ENCODE measurements at places on chromosomes 3 and 15.

DNA sequence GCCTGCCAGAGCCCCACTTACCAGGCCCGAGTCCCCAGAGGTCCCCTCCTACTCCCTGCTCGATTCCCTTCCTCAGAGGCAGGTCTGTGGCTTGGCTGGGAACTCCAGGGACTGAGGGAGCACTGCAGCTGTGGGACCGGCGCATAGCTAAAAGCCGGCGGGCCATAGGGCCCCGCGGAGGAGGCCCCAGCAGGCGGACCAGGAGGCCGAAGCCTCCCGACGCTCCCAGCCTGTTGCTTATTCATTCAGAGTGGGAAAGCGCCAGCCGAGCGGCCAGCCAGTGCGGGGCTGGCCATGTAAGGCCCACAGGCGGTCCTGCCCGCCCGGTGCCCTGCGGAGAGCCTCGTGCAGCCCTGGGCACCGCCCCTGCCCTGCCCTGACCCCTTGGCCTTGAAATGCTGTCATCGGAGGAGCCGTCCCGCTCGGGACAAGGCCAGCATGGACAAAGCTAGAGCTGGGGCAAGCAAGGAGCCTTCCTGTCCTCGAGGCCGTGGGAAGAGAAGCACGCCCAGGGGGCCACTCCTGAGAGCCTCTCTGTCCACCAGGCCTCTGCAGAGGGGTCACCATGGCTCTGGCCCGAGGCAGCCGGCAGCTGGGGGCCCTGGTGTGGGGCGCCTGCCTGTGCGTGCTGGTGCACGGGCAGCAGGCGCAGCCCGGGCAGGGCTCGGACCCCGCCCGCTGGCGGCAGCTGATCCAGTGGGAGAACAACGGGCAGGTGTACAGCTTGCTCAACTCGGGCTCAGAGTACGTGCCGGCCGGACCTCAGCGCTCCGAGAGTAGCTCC lies at the start of gene LOXL1:
LOXL1 (plus strand) TSS at position 244 of the 784 bp plus-strand sequence; CDS start at position 566, 322 bp downstream.
- DNase-seq, result no peak

DNA sequence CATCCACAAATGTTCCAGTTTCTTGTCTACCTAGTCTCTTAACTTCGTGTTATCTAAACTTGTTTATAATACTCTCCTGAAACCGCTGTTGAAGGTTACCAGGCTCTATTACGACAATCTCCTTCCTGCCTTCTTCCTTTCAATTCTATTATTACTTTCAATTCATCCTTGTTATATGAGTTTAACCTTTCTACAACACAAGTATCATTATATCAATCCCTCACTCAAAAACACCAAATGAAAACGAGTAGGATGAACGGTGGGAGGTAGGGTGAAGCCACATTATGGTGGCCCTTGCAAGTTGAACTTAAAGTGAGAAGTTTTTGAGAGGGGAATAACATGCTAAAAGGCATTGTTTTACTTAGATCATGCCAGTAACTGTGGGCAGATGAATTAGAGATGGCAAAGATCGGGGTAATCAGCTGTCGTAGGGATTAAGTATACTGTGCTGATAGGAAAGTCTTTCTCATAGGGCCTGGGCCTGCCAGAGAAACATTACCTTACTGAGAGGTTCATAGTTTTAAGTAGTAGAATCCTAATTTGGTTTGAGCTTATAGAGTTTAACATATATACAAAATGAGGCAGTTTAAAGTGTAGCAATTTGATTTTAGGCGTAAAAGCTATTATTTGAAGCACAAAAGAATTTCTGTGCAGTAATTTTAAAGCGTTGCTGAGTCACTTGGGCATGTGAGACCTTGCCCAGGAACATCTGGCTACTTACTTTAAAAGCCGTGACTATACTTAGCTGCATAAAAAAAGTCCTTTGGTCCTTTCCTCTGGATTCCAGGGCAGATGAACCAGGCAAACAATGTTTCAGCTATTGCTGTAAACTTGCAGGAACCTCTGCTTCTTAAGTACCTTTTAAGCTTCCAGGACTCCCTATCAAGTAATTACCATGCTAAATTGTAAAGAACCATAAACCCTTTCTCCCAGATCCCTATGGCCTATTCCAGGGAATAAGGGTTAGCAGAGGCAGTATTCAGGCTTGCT lies 3.3 kb upstream of the CEP97 start:
- DNase-seq, result no peak

- DNase-seq, result no peak
These were observed 215.2 kb upstream of the ADAMTS9 start for GRCh38 chr3:64903006-64903405.

DNA sequence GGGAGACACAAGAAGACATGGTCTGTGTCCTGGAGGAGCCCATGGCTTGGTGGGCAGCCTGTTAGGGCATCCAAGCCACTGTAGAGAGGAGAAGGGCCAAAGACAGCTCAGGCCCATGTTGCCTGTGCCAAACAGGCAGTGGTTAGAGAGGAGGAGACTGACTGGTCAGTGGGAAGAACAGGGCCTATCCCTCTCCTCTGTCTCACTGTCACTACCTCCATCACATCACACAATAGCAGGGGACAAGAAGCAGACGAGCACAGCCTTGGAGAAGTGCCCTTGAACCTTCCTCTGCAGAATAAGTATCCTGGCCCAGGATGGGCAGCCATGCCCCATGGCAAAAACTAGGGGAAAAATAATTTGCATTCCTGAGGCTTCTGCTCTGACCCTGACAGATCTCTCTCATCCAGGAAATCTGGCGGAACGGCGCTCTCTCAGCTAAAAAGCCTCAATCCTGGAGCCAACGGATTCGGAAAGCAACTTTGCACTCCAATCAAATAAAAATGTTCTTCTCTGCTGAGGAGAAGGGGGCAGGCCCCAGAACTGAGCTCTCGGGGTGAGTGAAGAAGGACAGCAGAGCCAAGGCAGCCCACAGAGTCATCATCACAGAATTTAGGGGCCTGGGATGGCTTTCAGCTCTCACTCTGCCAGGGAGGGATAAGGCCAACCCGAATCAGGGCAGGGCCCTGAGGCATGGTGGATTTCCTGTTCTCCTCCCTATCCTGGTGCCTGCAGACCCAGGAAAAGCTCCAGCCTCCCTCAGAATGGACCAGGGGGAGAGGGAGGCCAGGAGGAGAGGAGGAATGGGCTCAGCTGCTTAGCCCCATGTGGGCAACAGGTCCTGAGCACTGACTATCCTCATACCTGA lies 1.6 kb downstream of the SHF start:
- no peak for DNase-seq

DNA sequence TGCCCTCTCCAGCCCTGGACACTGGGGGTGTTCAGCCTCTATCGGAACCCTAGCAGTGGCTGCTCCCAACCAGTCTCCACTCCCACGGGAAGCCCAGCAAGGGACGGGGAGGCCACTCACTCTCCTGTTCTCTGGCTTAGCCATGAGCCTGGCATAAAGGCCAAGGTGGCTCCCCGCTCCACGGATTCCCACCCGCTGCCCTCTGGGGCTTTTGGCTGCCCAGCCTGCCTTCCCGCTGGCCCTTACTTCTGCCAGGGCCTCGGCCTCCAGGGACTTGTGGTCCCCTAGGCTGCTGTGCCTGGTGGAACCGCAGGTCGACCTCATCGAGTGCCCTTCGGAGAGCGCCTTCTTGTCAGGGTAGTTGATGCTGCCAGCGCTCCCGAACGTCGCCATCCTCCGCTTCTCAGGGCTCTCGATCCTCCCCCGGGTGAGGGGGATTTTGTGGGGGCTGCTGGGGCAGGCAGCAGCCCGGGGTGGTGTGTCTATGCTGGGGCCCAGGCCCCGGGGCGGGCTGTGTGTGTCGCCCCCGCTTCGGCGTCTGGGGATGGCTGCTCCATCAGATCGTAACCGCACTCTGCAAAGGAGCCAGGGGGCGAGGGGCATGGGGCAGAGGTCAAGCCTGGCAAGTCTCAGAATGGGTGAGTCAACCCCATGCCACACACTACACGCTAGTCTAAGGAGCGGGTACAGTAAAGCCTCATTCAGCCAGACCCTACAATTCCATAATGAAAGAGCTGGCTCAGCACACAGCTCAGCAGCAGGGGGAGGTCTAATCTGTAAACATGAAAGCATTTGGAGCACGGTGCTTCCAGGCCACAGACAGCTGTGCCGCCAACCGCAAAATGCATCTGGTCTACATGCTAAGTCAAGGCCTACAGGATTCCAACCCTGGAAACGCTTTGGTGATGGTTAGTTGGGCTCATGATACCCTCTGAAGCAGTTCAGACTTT lies 27.3 kb upstream of the RAD18 start:
- DNase-seq, result no peak

DNA sequence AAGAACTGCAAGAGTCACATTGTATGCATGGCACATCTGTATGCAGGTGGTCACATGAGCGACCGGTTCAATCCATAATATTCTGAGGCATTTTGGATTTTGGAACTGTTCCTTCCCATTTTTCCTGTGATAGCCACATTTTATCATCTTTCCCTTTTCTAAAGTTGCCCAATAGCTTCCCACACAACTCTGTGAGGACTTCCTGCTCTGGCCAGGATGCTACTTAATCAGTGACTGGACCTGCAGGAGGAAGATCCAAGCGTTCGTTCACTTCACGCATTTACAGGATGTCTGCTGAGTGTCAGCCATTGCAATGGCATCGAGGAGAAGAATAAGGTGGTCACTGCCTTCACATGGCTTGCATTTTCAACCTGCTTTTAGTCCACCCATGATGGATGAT lies 9.8 kb downstream of the KLHL6 start:
- no peak for DNase-seq

- DNase-seq, result no peak
These were observed 171.4 kb downstream of the GREM1 start for GRCh38 chr15:32889214-32889613.

- no peak for DNase-seq
These were observed 1003.9 kb upstream of the CFAP20DC start for GRCh38 chr3:60053526-60054265.

GRCh38 chr3:66344391-66344811 lies 123.6 kb downstream of the SLC25A26 start:
- no peak for DNase-seq

GRCh38 chr3:123129092-123129491 lies 62.3 kb downstream of the PDIA5 start:
- DNase-seq, result no peak

DNA sequence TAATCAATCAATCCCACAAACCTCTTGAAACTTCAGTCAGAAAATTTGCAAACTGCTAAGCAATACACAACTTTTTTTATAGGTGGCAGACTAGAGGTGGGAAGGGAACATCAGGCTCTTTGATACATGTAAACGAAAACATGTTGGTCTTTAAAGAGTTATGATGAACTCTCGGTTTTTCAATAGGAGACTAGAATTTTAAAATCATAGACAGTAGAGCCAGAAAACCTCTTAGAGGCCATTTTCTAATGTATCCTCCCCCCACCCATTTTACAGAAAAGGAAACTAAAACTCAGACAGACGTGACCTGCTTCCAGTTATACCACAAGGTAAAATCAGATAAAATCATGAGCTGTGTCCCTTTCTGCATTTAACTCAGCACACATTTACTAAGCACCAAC lies 179.1 kb upstream of the LPP start:
- no peak for DNase-seq

GRCh38 chr3:46986055-46986730 lies 6.7 kb downstream of the NBEAL2 start:
- no peak for DNase-seq

GRCh38 chr3:194158942-194159439 lies 23.0 kb downstream of the HES1 start:
- DNase-seq, result no peak

- no peak for DNase-seq
These were observed 26.8 kb downstream of the CMC1 start for GRCh38 chr3:28267984-28268849.

GRCh38 chr3:101128786-101129185 lies 135.6 kb upstream of the ABI3BP start:
- no peak for DNase-seq

- DNase-seq, result no peak
These were observed 52.2 kb downstream of the TP53BP1 start for GRCh38 chr15:43440721-43441281.

- no peak for DNase-seq
These were observed 98.2 kb downstream of the ZNF609 start for GRCh38 chr15:64558460-64559179.

GRCh38 chr3:195197765-195198425 lies 73.1 kb downstream of the XXYLT1 start:
- DNase-seq, result no peak

GRCh38 chr3:105842943-105843342 lies 25.9 kb downstream of the CBLB start:
- DNase-seq, result no peak

DNA sequence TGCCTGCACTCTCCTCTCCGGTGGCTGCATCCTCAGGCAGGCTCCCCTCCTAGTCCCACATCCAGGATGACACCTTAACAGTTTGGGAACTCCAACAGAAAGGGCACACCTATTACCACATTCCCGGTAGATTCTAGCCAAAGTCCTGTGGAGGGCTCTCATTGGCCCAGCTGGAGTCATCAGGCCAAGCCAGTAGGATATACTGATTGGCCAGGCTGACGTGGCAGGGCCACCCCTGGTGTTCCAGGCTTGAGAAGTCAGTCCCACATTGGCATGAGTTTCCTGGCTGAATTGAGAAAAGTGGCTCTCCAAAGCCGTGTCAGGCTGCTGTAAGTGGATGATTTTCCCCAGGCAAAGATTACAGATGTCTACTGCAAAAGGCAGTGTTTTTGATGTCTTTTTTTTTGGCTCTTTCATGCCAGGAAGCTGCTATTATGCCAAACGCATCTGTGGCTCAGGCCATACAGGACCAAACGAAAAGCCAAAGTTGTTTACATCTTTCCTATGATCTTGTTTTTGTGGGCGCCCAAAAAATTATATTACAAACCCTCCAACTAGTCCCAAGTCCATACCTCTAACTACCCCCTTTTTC lies 6.6 kb upstream of the BLM start:
- DNase-seq, result no peak

- DNase-seq, result no peak
These were observed 56.0 kb upstream of the KCNMB2 start for GRCh38 chr3:178480274-178480673.

GRCh38 chr15:84883916-84884781 lies at the start of gene SLC28A1:
Gene SLC28A1, plus strand, starts transcription at chr15:84884662. Its CDS starts 3,099 bp downstream, at chr15:84887761.
- no peak for DNase-seq

DNA sequence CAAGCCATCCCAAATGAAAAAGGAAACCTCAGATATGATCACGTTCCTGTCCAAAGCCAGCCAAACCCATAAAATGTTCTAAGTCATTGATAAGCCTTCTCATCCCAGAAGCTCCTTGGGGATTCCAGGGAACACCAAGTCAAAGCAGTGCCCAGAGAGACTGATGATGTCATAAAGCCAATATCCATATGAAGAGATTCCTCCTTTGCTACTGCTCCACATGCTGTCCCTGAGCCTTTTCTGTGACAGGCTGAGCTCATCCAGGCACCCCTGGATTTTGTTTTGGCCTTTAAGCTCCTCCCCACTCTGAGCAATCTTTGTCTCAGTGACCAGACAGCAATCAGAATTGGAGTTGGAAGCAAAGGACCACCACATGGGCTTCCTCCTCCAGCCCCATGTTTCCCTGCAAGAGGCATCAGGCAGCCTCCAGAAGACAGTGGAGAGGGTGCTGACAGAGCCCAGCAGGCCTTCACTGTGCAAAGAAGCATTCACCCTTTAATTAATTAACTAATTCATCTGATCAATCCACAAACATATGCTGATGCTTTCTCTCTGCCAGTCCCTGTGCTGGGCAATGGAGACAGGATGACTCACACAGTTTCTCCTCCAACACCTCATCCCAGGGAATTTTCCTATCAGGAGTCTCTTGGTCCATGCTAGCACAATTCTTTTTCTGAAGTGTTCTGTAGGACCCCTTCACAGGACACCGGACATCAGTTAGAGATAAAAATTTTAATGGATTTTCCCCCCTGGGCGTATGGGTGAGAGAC lies 25.0 kb downstream of the MEX3B start:
- no peak for DNase-seq

- DNase-seq, result no peak
These were observed 296.0 kb upstream of the ADAMTS9 start for GRCh38 chr3:64983583-64984359.

GRCh38 chr3:160996811-160997210 lies 108.3 kb downstream of the B3GALNT1 start:
- DNase-seq, result no peak

Measured in T-helper 17 cell (primary cell).